ENCODE measurements at places on chromosomes 7 and 10.

- no peak for DNase-seq
Measured at GRCh38 chr7:47846138-47846836, 102.0 kb downstream of the PKD1L1 start.

DNA sequence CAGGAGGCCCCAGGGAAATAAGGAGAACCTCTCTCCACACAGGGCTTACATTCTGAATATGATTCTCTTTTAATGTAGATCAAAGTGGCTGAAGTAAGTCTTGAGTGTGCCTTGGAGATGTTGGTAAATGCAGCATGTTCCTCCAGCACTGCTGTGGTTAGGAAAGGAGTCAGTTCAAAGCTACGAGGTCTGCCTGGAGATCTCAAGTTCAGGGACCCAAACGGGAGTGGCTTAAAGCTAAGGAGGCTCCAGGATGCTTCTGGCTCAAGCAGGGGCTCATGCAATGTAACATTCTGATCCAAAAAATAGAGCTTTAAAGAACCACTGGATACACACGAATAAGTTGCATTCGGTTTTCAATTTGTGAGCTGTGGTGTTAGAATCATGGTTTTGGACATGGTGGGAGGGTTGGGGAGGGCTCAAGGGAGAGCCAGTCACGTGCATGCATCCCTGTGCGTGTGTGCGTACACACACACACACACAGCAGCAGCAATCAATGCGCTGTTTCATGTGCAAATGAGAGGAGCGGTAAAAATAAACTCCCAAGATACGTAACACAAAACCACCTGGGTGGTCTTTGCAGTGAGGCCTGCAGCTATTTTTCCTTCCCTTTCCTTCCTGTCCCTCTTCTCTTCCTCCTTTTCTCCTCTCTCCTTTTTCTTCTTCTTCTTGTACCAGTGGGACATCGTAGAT is 70.5 kb downstream of the AOAH start:
- DNase-seq: no peak

DNA sequence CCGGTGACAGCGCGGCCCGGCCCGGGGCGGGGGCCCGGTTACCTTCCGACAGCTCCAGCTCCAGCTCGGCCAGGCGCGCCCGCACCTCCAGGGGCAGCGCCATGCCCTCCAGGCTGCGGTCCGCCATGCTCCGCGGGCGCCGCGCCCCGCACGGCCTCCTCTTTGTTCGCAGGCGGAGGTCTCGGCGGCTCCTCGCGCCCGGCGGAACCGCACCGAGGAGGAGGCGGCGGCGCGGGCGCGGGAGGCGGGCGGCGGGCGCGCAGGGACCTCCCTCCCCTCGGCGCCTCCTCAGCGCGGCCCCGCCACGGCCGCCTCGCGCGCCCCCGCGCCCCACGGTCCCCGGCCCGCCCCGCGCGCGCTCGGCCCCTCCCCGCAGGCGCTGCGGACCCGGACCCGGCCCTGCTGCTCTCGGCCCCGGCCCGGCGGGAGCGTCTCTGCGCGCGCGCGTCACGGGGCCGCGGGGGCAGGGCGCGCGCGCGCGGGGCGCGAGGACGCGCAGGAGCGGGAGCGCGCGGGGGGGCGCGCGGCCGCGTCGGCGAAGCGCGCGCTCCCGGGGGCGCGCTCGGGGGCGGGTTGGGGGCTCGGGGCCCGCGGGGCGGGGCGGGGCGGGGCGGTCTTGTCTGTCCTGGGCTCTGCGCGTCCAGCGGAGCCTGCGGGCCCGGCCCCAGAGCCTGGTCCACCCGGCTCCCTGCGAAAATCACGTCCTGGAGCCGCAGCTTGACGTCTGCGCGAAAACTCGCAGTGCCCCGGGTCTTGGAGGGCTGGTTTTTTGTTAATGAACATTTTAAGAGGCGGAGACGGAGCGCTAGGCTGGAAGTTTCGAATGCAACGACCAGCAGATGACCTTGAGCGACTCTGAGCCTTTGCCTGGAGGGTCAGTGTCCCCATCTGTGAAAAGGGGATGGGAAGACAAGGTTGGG is at the start of gene DIP2C:
Gene DIP2C (minus strand): TSS at position 217 of the 920 bp plus-strand sequence. CDS start 90 bp downstream, at position 127.
- no peak for DNase-seq

- no peak for DNase-seq
Measured at GRCh38 chr10:129718548-129719414, 245.3 kb downstream of the EBF3 start.

GRCh38 chr7:151769188-151769821 is 107.6 kb downstream of the PRKAG2 start:
- DNase-seq: peak; percentile 56

GRCh38 chr7:29748286-29749099 is 57.8 kb upstream of the WIPF3 start:
- DNase-seq: no peak

DNA sequence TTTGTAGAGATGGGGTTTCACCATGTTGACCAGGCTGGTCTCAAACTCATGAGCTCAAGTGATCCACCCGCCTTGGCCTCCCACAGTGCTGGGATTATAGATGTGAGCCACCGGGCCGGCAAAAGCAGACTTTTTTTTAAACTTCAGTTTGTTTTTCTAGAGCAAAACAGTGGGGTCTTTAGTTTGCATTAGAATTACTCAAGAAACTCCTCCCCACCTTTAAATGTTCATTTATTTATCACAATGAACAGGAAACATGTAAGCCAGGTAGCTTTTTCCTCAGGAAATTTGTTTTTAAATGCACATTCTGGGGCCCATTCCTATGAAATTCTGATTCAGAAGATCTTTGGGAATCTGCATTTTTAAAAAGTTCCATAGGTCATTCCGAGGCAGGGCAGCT is 56.0 kb upstream of the JAZF1 start:
- no peak for DNase-seq

DNA sequence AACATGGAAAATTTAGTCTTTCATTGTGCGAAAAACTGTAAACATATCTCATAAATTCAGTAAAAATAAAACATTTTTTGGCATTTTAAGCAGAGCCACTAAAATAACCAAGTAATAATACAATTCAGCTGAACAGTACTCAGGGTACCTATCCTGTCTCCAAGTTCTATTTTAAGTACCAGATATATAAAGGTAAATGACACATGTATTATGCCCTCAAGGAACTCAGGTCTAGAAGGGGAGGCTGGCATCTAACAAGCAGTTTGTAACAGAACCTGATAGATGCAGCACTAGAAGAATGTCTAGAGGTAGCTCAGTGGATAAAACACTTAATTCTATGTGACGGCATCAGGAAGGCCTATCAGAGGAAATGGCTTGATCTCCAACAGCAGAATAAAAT is 112.2 kb downstream of the CRPPA start:
- no peak for DNase-seq

DNA sequence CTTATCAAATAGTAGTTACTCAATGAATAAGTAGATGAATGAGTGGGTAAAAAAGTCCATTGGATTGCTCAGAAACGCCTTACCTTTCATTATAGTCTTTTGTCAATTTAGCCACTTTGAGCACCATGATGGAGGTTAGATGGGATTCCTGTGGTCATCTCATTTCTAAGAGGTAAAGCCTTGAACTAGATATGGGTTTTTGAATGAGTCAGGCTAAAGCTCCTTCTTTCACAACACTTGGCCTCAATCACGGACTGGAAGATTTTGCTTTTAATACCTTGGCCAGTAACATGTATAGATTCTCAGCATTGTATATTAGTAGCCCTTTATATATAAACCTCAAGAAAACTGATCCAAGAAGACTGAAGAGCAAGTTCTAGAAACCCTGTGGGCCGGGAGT is 99.7 kb upstream of the CCDC6 start:
- DNase-seq: no peak
